ENCODE measurements at places on chromosomes 12 and 14.

- no peak for DNase-seq
Observed at GRCh38 chr12:94089891-94090290, 58.5 kb upstream of the PLXNC1 start.

DNA sequence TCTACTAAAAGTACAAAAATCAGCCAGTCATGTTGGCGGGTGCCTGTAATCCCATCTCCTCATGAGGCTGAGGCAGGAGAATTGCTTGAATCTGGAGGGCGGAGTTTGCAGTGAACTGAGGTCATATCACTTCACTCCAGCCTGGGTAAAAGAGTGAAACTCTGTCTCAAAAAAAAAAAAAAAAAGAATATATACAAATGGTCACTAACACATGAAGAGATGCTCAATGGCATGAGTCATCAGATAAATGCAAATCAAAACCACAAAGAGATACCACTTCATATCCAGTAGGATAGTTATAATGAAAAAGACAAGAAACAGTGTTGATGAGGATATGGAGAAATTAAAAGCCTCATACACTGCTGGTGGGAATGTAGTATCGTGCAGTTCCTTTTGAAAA lies 33.6 kb upstream of the METAP2 start:
- no peak for DNase-seq

DNA sequence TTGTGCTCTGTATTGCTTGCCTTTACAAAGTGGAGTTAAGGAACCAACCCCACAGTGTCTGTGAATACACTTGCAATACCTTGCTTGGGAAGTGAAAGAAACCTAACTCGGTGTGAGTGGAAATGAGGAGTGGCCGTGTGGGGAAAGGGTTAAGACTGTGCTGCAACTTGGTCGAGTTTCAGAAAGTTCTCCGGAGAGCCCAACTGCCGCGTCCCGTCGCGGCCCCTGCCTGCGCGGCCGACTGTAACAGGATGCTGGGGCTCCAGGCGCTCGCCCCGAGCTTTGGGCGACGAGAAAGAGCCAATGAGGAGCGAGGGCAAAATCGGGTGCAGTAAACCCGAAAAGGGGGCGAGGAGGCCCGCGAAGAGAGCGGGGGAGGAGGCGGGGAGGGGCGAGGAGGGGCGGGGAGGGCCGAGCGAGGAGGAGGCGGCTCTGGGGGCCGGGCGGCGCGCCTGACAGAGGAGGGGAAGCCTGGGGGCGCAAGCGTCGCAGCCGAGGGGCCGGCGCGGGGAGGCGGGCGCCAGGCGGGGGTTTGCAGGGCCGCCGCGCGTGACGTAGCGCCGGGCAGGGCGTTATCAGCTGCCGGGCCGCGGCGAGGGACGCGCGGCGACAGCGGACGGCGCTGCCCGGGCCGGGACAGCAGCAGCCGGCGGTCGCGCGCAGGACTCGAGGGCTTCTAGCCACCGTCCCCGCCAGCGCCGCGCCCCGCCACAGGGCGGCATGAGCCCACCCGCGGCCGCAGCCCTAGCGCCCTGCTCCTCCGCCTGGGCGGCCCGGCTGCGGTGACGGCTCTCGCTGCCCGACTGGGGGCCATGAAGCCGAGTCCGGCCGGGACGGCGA lies at the start of gene DACT1:
DACT1 (plus strand) TSS at position 572 of the 840 bp plus-strand sequence; CDS start at position 813, 241 bp downstream.
- DNase-seq, result peak; percentile 46

GRCh38 chr12:78004249-78005093 lies 173.8 kb downstream of the NAV3 start:
- DNase-seq, result no peak

- no peak for DNase-seq
Observed at GRCh38 chr12:122327494-122328385, 61.4 kb upstream of the VPS33A start.

- no peak for DNase-seq
Observed at GRCh38 chr14:46574978-46575375, 76.6 kb downstream of the RPL10L start.

- no peak for DNase-seq
Observed at GRCh38 chr12:2609020-2609419, 185.8 kb upstream of the FKBP4 start.

DNA sequence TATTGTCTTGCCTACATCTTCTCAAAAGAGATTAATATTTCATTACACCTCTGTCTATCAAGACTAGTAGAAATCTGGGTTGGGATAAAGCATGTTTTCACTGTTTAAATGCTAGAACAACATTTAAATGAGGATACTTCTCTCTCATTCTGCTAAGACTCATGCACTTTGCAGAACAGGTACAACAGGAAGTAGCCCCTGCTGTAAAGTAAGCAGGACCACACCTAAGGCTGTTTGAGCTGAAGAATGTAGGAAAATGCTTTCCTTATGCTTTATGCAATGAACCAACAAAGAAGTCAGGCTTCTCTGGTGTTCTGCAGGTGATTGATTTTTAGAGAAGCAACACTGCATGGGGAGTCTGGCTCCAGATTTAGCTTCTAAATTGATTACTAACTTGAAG lies 89.4 kb downstream of the PAX9 start:
- no peak for DNase-seq
